HTR-8/SVneo (cell line): ENCODE measurements at places on chromosomes 12 and 14.

DNA sequence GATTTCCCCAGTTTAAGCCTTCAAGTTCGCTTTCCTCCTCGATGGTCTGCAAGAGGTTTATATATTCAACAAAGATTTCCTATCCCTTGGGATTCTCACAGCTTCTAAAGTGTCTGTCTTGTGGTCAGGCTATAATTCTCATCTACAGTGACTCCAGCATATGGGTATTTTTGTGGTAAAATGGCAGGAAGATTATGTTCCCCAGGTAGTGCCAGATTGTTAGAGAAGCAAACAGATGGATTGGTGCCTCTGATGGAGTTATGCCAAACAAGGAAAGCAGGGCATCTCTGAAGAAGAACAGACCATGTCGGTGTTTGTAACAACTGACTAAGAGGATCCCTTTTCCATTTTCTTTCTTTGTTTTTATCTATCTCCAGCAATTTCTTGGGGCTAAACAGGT is 5.5 kb upstream of the CCDC175 start:
- no peak for DNase-seq

DNA sequence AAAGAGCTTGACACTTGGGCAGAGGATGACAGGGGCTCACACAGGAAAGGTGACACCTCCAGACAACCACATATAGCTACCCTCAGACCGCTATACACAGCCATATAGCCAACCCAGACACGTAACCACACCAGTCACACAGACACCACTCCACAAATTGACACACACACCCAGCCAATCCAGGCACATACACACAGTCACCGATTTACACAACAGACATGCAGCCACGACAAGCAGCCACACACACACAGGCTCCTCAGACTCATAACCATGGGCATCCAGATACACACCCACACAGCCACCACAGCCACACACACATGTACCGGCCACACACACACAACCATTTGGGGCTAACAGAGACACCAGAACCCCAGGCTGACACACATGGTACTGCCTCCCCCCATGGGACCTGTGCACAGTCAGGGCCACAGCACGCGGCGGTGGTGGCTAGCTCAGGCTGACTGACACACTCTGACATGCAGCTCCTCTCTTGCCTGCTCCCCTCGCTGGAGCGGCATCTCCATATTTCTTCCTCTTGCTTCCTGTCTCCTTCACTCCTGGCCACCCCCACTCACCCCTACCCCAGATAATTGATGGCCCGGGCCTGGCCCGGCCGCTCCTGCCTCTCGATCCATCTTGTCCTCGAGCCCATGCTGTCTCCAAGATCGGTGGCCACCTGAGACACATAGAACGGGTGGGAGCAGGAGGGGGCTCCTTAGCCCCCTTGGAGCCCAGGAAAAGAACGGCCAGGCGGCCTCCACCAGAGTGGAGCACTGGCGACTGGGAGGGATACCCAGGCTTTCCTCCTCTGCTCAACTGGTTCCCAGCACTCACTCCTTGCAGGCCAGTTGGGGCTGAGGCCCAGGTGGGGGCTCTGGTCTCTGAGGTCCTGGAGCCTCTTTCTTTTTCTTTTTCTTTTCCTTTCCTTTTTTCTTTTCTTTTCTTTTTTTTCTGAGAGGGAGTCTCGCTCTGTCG is 6.0 kb upstream of the SHMT2 start:
- no peak for DNase-seq

GRCh38 chr12:87960566-87960965 is 68.6 kb downstream of the C12orf50 start:
- DNase-seq = no peak

DNA sequence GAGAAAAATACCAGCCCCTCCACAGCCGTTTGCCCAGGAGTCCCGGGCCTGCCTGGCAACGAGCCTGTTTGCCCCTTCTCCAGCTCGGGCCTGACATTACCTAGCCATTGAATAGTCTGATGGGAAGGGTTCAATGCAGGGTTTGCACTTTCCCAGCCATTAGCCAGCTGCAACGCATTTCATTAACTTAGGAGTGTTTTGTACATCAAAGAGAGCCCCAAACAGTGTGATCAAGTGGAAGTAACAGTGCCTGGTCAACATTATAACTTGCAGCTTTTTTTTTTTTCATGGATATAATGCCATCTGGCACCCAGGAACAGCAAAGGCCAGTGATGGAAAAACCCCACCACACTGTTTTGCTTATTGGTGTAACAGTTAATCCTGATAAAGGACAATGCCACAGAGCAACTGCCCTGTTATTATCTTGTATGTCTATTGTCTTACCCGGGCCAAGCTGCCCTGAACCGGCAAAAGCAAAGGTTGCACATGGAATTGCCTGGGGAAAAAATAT is 38.0 kb downstream of the BTG1 start:
- no peak for DNase-seq

DNA sequence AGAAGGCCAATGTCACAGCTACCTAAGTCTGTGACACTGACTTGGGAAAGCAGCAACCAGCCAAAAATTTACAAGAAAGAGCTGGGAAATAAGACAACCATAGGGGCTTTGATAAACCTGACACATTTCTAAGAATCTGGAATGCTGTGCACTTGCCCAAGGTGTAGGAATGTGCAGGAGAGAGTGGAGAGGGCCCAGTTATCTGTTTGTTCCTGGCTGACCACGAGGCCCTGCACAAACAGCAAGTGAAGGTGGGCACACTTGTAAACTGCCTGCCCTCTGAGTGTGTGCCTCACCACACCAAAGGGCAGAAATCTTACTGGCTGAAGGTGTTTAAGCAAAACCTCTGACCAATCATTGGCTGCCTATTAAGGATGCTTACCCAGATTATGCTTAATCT is 27.3 kb downstream of the DLK1 start:
- no peak for DNase-seq

GRCh38 chr14:99742074-99742473 is 51.1 kb upstream of the EML1 start:
- no peak for DNase-seq

GRCh38 chr12:53950789-53951576 is 3.7 kb upstream of the HOXC12 start:
- DNase-seq = no peak

DNA sequence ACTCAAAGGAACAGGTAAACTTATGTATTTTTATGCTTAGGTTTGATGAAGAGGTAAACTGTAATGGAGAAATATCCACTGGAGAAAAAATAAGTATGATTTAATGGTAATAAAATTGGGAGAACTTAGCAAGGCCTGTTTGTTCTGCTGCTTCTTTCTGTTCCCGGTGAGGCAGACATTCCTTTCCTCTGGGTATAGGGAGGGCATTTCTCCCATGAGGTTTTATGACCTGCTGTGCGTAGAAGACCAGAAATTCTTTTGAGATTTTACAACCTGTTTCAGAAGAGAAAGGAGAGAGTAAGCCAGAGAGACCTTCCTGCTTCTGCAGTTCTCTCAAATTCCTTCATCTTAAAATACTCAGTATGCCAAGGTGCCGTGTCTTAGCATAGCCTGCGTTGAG is 139.4 kb upstream of the RMST start:
- DNase-seq = no peak

DNA sequence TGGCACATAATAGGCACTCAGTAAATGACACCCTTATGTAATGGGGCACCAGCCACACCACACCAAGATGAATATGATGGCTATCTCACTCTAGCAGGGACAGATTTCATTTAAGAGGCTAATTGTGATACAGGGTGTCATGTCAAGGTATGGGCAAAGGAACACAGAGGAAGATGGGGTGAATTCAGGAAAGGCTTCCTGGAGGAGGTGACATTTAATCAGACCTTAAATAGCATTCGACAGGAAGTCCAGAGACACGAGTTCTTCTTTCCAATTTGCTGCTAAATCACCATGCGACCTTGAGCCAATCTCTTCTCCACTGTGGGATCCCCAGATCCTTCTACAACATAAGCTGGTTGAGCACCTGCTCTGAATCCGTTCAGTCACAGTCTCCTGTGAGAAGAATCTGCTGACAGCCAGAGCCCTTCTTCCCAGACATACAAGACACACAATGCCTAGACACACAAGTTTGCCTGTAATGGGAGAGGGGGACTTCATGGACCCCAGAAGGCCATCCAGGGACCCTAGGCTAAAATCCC is 1.5 kb upstream of the DTX1 start:
- no peak for DNase-seq

DNA sequence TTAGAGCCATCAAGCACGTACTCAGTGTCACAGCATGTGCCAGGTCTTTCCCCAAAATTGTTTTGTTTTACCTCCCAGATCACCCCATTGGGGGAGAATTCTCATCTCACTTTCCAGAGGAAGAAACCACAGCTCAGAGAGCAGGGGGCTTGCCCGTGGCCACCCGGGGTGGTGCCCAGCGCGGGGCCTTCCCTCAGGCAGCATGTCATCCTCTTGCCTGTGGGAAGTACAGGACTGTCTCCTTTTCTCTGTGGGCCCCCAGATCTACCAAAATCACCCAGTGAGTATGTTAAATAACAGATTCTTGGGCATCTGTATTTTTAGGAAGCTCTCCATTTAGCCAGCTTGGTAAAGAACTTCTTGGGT is 5.9 kb downstream of the RPS6KL1 start:
- DNase-seq = no peak

DNA sequence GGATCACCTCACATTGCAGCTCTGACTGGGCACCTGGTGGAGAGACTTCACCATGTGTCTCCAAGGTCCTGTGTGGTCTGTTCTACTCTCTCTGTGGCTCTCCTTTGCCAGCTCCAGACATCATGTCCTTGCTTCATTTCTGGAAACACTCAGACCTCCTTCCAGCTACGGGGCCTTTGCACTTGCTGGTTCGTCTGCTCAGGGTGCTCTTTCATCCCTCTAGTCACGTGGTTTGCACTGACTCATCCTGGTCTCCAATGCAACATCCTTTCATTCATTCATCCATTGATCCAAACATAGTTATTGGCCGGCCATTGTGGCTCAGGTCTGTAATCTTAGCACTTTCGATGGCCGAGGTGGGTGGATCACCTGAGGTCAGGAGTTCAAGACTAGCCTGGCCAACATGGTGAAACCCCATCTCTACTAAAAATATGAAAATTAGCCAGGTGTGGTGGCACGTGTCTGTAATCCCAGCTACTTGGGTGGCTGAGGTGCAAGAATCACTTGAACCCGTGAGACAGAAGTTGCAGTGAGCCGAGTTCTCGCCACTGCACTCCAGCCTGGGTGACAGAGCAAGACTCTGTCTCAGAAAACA is 23.9 kb upstream of the CCDC63 start:
- no peak for DNase-seq

- no peak for DNase-seq
Measured at GRCh38 chr14:102606296-102606695, 13.8 kb downstream of the RCOR1 start.
